Left ventricle myocardium inferior (tissue), 1 donor: ENCODE measurements at places on chromosomes 5 and 9.

DNA sequence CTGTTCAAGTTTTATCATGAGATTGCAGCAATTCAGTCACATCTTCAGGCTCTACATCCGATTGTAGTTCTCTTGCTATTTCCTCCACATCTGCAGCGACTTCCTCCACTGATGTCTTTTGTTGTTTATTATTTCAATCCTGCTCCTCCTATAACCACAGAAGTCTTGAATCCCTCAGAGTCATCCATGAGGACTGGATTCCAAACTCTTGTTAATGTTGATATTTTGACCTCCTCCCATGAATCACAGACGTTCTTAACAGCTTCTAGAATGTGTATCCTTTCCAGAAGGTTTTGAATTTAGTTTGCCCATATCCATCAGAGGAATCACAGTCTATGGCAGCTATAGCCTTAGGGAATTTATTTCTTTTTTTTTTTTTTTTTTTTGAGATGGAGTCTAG lies 3.6 kb downstream of the FBXO38 start:
- no peak overlapping the region for H3K4me3 ChIP-seq
- peaks cover 3% of the 10 kb centered on the region for H3K36me3 ChIP-seq
- no peak for DNase-seq
- no peaks in the 10 kb centered on the region for H3K27me3 ChIP-seq

- H3K27me3 ChIP-seq = no peaks in the 10 kb centered on the region
- no peaks in the 10 kb centered on the region for H3K4me1 ChIP-seq
These were observed 21.8 kb downstream of the PPIC start for GRCh38 chr5:123014689-123015088.

DNA sequence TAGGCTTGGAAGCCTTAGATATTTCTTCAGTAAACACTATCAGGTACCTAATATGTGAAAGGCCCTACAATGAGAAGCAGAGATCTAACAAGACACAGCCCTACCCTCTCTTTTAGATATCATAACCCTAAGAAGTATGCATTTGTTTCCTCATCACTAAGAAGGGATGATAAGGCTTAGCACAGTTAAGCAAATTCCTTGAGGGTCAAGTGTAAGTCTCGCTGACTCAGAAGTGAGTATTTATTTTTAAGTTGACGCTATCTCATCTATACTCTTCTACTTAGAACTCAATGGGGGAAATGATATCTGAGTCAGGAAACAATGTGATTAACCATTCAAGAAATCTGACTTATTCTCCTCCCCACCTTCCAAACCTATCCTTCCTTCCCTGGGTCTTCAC lies 149.7 kb downstream of the ESM1 start:
- no peak overlapping the region for H3K27ac ChIP-seq
- H3K4me3 ChIP-seq = no peak overlapping the region
- H3K36me3 ChIP-seq = no peaks in the 10 kb centered on the region

DNA sequence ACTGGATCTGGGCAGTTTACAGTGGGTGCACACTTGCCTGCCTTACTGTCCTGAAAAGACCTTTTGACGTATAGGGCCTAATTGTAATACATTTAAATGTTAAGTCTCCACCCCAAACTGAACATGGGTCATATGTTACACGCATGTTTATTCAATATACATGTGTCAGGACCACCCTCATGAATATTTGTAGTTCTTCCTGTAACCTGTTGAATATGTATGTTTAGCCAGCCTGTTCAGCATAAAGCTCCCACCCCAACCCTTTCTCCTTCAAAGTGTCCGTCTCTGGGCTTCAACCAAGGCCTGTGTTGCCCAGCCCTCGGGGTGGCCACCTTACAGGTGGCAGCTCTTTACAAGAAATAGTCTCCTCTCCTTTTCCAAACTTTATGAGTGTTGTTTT lies 180.9 kb upstream of the DAP start:
- H3K4me1 ChIP-seq = no peaks in the 10 kb centered on the region
- H3K36me3 ChIP-seq = no peaks in the 10 kb centered on the region
- no peak overlapping the region for H3K27ac ChIP-seq
- H3K27me3 ChIP-seq = no peaks in the 10 kb centered on the region
- no peak overlapping the region for H3K4me3 ChIP-seq
- no peak for DNase-seq

DNA sequence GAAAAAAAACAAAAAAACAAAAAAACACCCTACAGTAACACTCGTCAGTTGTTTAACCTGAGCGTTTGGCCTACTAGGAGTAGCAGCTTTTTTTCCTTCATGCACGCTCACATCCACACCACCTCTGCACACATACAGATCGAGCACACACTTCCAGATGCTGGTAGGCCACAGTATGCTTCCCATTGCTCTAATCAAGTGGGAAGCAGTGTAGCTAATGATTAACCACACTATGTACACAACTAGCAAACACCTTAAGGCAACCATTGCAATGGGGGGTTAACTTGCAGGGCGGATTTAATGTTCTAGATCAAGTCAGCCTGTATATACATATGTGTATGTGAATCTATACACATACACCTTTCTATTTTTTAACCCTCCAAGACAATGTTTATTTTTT lies 65.5 kb upstream of the GLRX start:
- no peak overlapping the region for H3K27ac ChIP-seq
- H3K4me1 ChIP-seq = no peaks in the 10 kb centered on the region
- no peak for DNase-seq
- no peak overlapping the region for H3K4me3 ChIP-seq
- H3K36me3 ChIP-seq = peaks cover 49% of the 10 kb centered on the region
- no peaks in the 10 kb centered on the region for H3K27me3 ChIP-seq

DNA sequence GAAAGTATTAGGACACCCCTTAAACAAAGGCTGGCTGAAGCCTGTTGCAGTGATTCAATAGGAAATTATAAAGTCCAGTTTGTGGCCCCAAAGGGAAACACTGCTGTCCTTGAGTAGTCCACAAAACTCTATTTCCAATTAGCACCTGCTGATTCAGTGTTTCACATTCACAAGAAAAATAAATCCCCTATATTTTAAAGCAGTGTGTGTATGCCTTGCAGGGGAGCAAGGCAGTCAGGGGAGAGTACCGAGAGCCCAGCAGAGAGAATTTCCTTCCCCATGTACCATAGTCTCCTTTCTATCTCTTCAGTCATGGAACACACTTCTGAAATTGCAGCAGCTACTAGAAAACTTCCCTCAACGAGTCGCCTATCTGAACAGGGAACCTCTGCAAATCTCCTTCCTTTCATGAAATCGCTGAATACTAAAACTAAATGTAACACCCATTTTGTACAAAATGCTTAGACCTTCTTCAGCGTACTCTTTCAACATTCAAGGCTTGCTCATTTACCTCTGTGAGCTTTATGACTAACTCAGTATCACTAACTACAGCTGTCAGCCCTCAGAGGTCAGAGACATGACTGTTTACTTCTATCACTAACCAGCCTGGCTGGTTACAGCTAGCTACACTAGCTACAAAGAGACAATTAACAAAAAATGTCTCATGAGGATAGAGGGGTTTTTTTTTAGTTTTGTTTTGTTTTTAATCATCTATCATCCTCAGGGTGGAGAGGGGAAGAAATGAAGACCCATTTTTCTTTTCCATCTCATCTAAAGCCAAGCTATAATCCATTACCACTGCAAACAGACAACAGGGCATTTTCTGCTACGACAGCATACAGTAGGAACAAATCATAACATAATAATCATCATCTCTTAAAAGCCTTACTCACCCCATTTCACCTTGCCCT lies 188.7 kb downstream of the EBF1 start:
- no peak for DNase-seq
- no peaks in the 10 kb centered on the region for H3K36me3 ChIP-seq
- no peak overlapping the region for H3K4me3 ChIP-seq
- peak overlapping the region; percentile 11 for H3K27ac ChIP-seq

- no peaks in the 10 kb centered on the region for H3K36me3 ChIP-seq
- no peaks in the 10 kb centered on the region for H3K27me3 ChIP-seq
- DNase-seq = no peak
- H3K27ac ChIP-seq = no peak overlapping the region
- H3K4me1 ChIP-seq = peaks cover 6% of the 10 kb centered on the region
- H3K4me3 ChIP-seq = no peak overlapping the region
These were observed 28.1 kb upstream of the HRH2 start for GRCh38 chr5:175629793-175630192.

DNA sequence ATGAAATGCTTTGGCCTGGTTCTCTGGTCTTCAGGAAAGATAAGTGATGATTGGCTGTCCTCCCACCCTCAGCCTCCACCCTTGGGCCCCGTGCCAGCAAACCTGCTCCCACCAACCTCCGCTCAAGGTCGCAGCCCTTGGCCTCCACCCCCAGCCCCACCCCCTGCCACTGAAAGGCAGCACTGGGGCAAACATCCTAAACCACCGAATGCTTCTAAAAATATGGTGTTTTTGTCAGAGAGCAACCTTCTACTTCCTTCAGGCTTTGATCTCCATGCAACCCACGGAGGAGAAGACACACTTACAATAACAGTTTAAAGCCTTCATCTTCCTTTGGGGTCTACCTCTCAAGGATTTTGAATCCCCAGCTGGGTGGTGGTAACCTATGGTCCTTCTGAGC lies 24.0 kb upstream of the TCF7 start:
- H3K36me3 ChIP-seq = no peaks in the 10 kb centered on the region
- no peak overlapping the region for H3K4me3 ChIP-seq
- no peak for DNase-seq

GRCh38 chr5:6734243-6734700 lies 21.0 kb downstream of the TENT4A start:
- peaks cover 19% of the 10 kb centered on the region for H3K36me3 ChIP-seq
- no peaks in the 10 kb centered on the region for H3K27me3 ChIP-seq
- peaks cover 77% of the 10 kb centered on the region for H3K4me1 ChIP-seq
- peak overlapping the region; percentile 21 for H3K27ac ChIP-seq
- peak; percentile 32 for DNase-seq

GRCh38 chr9:99000476-99001395 lies 57.0 kb downstream of the COL15A1 start:
- peak; percentile 50 for DNase-seq
- peaks cover 53% of the 10 kb centered on the region for H3K4me1 ChIP-seq
- peak overlapping the region; percentile 37 for H3K27ac ChIP-seq
- peaks cover 37% of the 10 kb centered on the region for H3K36me3 ChIP-seq
- H3K27me3 ChIP-seq = no peaks in the 10 kb centered on the region

- peak; percentile 84 for DNase-seq
- H3K4me3 ChIP-seq = peak within 1 kb of the TSS; percentile 81
- H3K27me3 ChIP-seq = peaks cover 57% of the 10 kb centered on the region
- H3K4me1 ChIP-seq = peaks cover 22% of the 10 kb centered on the region
- H3K36me3 ChIP-seq = no peaks in the 10 kb centered on the region
- H3K27ac ChIP-seq = peak within 1 kb of the TSS; percentile 92
These were observed at the start of gene DMRTA1 for GRCh38 chr9:22446589-22446949. DMRTA1 (plus strand) TSS chr9:22446824; CDS start chr9:22447066, 242 bp downstream.

DNA sequence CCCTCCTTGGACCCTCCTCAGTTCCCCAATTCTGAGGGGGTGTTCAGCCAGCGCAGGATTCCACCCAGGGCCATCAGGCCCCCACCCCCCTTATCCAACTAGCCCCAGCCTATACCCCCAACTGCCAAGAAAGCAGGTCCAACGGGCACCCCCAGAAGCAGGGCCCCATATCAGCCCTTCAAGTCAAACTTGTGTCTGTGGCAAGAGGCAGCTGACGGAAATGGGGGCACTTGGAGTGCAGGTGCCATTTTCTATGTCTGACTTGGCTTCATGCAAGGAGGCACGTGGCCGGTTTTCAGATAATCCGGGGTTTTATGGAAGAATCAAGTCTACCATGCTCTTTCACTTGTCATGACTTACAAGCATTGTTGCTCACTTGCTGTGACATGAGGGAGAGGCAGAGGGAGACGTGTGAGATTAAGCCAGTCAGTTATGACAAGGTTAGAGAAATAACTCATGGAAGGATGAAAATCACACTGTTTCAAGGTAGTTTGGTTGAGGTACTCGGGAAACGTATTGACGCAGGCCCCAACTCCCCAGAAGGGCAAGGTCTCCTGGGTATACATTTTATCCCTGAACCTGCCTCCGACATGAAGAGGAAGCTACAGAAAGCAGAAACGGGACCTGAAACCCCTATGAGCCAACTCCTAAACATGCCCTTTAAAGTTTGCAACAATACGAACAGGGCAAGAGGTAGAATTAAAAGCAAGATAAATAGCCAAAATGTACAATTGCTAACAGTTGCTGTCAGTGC lies 26.5 kb upstream of the CLPTM1L start:
- H3K4me3 ChIP-seq = no peak overlapping the region
- H3K27me3 ChIP-seq = peaks cover 60% of the 10 kb centered on the region
- no peaks in the 10 kb centered on the region for H3K36me3 ChIP-seq
- no peak for DNase-seq
- H3K27ac ChIP-seq = no peak overlapping the region
- H3K4me1 ChIP-seq = no peaks in the 10 kb centered on the region

DNA sequence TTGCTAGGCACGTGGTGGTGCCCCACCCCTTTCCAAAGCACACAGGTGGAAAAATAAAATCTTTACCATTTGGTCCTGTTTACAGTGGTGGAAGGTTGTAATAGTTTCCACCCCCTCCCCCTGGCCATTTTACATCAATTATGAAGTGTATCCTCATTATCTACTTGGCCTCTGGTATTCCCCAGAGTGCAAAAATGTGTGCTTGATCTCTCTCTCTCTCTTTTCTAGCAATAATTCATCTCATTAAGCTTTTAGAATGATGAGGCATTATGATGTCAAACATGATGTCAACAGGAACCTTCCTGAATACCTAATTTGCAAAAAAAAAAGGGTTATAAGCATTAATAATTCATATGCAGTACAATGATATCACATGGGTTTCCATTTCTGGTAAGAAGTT lies 3.1 kb downstream of the PDE8B start:
- no peak overlapping the region for H3K27ac ChIP-seq
- H3K4me3 ChIP-seq = no peak overlapping the region
- peaks cover 80% of the 10 kb centered on the region for H3K27me3 ChIP-seq

DNA sequence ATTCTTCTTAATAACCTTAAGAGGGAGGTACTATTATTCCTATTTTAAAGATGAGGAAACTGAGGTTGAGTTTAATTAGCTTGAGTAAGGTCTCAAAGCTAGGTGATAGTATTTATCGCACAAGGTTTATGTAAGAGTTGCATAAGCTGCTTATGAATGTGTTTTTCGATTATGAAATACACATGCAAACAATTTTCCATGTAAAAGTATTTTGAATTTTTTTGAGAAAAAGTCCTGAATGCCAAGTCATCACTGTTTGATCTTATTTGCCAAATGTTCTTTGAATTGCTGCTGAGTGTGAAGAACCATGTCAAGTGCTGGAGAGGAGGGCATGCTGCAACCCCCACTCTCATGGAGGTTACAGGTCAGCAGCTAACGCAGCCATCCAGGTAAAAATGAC lies 174.4 kb downstream of the CARTPT start:
- no peak for DNase-seq
- peaks cover 13% of the 10 kb centered on the region for H3K4me1 ChIP-seq
- H3K36me3 ChIP-seq = no peaks in the 10 kb centered on the region
- H3K27me3 ChIP-seq = no peaks in the 10 kb centered on the region

DNA sequence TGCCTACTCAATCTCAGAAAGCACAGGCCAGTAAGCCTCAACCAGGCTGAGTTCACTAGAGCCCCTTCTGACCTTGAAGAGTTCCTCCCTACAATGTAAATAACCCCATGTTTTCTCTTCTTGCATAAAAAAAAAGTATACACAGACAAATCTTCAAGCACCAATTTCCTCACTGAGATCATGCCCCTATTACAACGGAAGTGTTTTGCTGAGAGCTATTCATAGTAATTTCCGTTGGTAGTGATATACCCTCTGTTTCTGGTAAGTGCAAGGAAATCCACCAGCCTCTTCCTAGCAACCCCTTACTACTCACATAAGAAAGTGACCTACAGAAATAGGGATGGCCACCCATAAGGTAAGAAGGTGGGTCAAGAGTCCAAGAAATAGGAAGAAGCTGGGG lies 76.4 kb upstream of the TARS1 start:
- no peaks in the 10 kb centered on the region for H3K27me3 ChIP-seq
- no peak for DNase-seq
- H3K27ac ChIP-seq = peak overlapping the region; percentile 8
- peaks cover 25% of the 10 kb centered on the region for H3K4me1 ChIP-seq
